Transverse colon (tissue), 4 donors: ENCODE measurements at places on chromosomes 5 and 9.

DNA sequence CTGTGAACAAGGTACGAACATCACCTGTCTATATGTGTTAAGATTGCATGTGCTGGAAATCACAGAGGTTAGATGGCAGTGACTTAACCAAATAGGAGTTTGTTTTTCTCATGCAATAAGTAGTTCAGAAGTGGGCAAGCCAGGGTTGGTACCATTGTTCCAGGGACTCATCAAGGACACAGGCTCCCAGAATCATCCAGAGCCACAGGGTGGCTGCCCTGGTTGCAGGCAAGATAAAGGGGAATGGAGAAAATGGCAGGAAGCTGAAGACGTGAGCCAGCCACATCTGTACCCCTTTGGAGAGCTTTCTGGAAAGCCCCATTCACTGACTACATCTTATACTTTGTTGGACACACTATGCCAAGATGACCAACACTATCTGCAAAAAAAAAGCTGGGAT, 126.0 kb upstream of the IL12B start:
- no peak for DNase-seq

GRCh38 chr9:115643948-115644727, 509.5 kb upstream of the PAPPA start:
- DNase-seq, result no peak

GRCh38 chr9:116274293-116274692, 120.7 kb downstream of the PAPPA start:
- no peak for DNase-seq

- DNase-seq, result no peak
Observed at GRCh38 chr5:74380193-74380592, 260.3 kb downstream of the ENC1 start.
